ENCODE measurements at places on chromosomes 3 and 15.

- no peak for DNase-seq
Observed at GRCh38 chr3:14430053-14430452, 27.6 kb downstream of the SLC6A6 start.

DNA sequence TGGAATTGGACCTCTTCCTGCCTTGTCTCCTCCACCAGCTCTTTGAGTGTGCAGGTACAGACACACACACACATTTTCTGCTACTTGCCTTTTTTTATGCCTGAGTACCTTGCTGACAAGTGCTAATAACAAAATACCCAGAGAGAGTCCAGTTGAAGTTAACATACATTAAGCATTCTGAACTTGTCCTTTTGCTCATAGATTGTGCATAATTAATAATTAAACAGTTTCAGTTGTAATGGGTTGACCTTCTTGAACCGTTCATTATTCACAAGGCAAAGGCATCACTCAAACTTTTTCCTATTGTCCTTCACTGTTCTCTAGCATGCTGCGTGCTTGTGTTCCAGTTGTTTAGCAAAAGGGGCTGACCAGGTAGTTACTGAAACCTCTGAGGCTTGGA lies 59.6 kb upstream of the SKOR1 start:
- DNase-seq, result no peak

DNA sequence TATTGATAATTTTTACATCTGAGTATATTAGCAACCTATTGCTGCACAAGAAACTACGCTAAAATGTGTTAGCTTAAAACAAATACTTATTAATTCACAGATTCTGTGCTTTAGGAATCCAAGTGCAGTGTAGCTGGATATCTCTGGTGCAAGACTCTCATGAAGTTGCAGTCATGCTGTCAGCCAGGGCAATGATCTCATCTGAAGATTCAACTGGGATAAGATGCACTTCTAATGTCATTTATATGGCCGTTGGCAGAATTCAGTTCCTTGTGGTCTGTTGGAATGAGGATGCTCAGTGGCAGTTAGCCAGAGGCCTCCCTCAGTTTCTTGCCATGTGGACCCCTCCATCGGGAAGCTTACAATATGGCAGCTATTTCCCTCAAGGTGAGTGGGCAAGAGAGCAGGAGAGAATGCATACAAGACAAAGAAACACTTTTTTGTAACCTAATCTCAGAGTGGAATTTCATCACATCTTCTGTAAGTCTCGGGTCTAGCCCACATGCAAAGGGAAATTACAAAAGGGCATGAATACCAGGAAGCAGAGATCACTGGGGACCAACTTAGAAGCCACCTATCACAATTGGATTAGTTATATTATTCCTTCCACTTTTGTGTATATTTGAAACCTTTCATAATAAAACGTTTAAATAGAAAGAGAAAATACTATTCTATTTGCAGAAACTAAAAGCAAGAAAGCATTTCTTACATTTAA lies 61.6 kb downstream of the DPH6 start:
- DNase-seq, result no peak

- DNase-seq, result no peak
Observed at GRCh38 chr3:37701734-37702433, 159.8 kb upstream of the CTDSPL start.

GRCh38 chr15:42154212-42154941 lies 2.1 kb downstream of the PLA2G4F start:
- DNase-seq, result no peak

DNA sequence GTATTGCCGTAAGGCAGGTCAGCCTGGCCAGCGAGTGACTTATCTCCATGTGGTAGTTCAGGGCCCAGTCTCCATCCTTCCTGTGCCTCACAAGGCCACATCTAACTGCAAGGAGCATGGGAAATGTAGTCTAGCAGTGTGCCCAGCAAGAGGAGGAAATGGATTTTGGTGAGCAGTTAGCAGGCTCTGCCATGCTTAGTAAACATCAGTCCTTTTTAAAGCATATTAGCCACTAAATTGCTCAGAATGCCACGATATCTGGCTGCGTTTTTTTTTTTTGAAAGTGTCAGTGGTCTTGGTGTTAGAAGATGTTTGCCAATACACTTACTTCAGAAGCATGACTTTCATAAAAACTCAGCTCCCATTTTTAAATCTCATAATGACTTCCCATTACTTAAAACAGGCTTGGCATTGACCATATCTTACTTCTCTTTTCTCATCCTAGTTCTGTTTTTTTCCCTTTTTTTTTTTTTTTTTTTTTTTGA lies 470.2 kb upstream of the TPRG1 start:
- DNase-seq, result peak; percentile 14

DNA sequence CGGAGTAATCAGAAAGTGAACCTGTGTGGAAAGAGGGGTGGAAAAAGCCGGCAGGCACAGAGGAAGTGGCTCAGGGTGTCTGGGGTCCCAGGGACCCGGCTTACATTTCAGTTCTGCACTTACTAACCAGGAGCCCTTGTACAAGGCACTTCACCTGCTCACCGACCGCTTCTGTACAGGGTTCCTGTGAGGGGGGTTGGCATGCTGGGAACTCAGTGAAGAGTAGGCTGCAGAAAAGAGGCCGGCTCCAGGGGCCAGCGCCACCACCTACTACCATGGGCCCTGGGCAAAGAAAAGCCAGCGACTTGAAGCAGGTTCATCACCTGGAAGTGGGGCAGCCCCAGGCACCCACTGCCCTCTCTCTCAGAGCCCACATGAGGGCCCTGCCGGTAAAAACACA lies 6.2 kb downstream of the STIMATE start:
- peak; percentile 45 for DNase-seq

GRCh38 chr15:61762676-61763075 lies 297.6 kb downstream of the VPS13C start:
- no peak for DNase-seq

DNA sequence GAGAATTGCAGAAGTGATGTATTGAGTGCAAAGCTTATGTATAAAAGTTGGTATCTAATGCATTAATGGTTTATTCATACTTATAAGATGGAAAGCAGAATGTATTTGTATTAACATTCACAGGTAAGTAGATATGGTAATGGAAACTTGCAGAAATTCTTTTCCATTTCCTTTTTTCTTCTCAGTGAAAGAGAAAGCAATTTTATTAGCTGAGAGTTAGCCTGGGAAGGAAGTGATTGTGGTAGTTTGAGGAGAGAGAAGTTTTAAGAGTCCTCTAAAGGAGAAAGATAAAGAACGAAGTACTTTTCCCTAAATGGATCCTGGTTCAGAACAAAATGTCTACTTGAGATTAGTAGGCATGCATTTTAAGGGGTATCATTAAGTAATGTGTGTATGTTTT lies 60.1 kb upstream of the OSTN start:
- no peak for DNase-seq

GRCh38 chr3:143172795-143173145 lies 53.2 kb downstream of the CHST2 start:
- no peak for DNase-seq

- DNase-seq, result no peak
Observed at GRCh38 chr3:64257100-64257755, 32.0 kb upstream of the PRICKLE2 start.

DNA sequence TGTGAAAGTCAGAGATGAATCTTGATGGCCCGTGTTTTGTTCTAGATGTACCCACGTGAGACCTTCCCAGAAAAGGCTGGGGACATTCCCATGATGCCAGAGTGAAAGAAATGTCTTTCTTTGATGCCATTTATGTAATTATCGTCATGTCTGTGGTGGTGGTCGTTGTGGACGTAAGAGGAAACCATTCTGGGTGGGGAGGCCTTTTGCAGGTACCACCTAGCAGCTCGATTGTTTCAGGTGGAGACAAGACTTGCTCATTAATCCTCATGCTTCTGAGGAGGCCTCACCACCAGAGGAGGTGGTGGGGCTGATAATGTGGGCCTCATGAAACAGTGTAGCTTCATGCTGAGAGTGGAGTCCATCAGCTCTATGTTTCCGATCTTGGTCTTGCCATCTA lies 58.1 kb upstream of the USP3 start:
- DNase-seq, result peak; percentile 35

- DNase-seq, result no peak
Observed at GRCh38 chr3:84904816-84905555, 53.8 kb upstream of the CADM2 start.

GRCh38 chr3:123758081-123758564 lies 126.0 kb downstream of the MYLK start:
- no peak for DNase-seq
